ENCODE measurements at places on chromosomes 5 and 9. TPM values are rescaled to one million over a fixed set of nuclear protein-coding genes. Genes with fewer than 3 reads are reported as not detected.
A peak's percentile ranks its signal among the peaks of the same experiment; 100 is the strongest.

Gene SERF1A
- total RNA-seq = 5.0 TPM

Gene LSM11
- 5.9 TPM for total RNA-seq

Gene ACOT12
- total RNA-seq = 0.45 TPM

DNA sequence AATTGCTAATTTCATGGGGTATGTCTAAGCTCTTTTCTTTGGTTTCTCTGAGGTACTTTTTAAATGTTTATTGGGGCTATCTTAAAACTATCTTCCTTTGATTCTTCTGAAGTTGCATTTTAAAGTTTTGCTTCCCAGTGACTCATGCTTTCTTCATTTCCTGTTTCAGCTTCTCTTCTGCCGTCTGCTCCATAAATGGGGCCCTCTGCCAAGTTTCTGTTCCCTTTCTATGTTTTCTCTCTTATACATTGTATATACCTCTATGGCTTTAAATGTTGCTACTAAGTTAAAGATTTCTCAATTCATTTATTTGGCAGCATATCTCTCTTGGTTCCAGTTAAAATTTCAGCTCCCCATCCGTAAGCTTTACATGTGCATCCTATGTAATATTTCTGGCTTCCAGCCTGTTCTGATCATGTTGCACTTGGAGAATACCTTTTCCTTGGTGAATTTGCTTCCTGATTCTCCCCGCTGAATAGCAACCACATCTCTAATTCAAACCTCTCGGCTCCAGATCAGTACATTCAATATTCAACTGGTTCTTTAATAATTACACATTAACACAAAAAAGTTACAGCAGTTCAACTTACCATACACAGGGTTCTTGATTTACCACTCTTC, 125.3 kb downstream of the ST8SIA4 start:
- peak; percentile 44 for DNase-seq
- H3K36me3 ChIP-seq = no peaks in the 10 kb centered on the region
- H3K4me1 ChIP-seq = peaks cover 2% of the 10 kb centered on the region
- H3K27me3 ChIP-seq = no peaks in the 10 kb centered on the region
- H3K27ac ChIP-seq = no peak overlapping the region

GRCh38 chr9:16553869-16554540, 316.5 kb downstream of the BNC2 start:
- no peaks in the 10 kb centered on the region for H3K36me3 ChIP-seq
- H3K27ac ChIP-seq = no peak overlapping the region
- no peak for DNase-seq
- H3K4me3 ChIP-seq = no peak overlapping the region
- no peaks in the 10 kb centered on the region for H3K4me1 ChIP-seq

- no peaks in the 10 kb centered on the region for H3K27me3 ChIP-seq
- no peak overlapping the region for H3K4me3 ChIP-seq
- H3K4me1 ChIP-seq = peaks cover 11% of the 10 kb centered on the region
- DNase-seq = no peak
Observed at GRCh38 chr9:92592946-92593861, 57.4 kb upstream of the ECM2 start.

DNA sequence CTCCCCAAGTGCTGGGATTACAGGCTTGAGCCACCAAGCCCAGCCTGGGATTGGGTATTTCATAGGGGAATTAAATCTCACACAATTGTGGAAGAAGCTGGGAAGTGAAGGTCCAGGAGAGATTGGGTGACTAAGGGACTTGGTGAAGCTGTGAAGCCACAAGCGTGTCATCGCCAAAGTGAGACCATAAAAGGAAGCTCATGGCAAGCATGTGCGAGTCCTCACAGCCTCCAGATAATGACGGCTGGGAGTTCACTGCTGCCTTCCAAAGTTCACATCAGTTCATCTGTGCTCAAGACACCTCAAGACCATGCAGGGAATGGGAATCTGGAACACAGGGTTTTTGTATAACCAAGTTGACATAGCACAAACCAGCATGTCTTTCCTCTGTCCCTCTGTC, 210.6 kb downstream of the MARCHF11 start:
- no peaks in the 10 kb centered on the region for H3K27me3 ChIP-seq
- DNase-seq = no peak
- no peak overlapping the region for H3K4me3 ChIP-seq
- no peak overlapping the region for H3K27ac ChIP-seq

DNA sequence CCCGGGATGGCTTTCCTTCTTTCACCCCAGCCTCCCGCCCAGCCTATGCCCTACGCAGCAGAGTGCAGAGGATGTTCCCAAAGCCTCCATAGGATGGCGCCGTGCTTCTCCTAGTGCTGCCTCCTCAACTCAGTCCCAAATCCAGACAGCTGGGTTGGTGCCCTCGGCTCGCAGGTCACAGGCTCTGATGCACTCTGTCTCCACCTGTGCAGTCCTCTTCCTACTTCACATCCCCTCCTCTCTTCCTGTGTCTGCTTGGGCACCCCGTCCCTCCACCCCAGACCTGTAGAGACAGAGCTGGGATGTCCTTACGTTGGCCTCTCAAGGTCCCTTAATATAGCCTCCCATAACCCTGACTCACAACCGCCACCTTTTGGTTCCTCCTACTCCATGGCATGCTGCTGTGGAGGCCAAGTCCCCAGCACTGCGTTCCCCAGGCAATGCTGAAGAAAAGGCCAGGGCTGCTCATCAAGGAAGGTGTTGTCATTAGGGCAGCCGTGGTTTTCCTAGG, 314.4 kb downstream of the GADD45G start:
- DNase-seq = no peak
- no peaks in the 10 kb centered on the region for H3K27me3 ChIP-seq
- H3K36me3 ChIP-seq = no peaks in the 10 kb centered on the region
- no peak overlapping the region for H3K27ac ChIP-seq
- H3K4me1 ChIP-seq = no peaks in the 10 kb centered on the region

DNA sequence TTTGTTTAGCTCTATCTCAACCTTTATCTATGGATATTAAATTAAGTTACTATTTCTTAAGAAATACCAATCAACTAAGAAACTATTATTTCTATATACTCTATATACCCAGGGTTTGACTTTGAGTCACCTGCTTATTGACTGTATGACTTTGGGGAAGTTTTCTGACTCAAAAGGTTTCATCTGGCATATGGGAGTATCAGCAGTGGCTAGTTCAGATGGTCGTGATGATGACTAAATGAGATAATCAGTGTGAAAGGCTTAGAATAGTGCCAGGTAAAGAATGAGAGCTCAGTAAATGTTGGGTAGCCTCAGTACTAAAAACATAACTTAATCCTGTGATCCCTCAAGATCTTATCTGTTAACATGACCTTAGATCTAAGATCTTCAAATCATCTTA, 179.7 kb upstream of the ISL1 start:
- H3K4me1 ChIP-seq = no peaks in the 10 kb centered on the region
- H3K27me3 ChIP-seq = no peaks in the 10 kb centered on the region
- no peak overlapping the region for H3K27ac ChIP-seq
- no peak overlapping the region for H3K4me3 ChIP-seq

DNA sequence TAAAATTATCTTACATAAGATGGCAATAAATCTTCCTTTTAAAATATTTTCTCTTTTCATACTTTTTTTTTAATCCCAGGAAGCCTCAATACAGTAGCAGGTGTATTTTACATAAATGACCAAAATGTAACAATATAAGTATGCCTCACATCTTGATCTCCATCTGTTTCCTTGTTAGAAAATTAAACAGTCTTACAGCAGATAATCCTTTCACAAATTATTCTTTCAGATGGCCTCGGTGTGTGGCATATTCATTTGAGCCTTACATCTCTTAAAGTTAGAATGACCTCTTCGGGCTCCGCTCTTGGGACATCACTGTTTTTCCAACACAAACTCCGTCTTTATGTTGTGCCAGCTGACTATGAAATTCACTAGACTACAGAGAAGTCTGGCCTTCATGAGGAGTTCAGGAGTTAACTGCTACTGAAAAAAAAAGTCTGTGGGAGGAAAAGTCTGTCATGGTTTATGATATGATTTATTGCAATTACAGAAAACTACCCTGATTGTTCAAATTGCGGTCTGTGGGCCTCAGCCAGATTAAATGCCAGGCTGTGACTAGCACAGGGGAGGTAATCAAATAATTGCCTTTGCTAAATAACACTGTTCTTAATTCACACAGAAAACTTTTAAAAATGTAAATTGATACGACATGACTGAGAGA, 292.9 kb upstream of the PUM3 start:
- H3K27ac ChIP-seq = no peak overlapping the region
- DNase-seq = no peak
- no peaks in the 10 kb centered on the region for H3K27me3 ChIP-seq

- H3K36me3 ChIP-seq = no peaks in the 10 kb centered on the region
- no peak overlapping the region for H3K27ac ChIP-seq
- no peak for DNase-seq
- H3K4me3 ChIP-seq = no peak overlapping the region
Observed at GRCh38 chr9:85013703-85014102, 344.2 kb downstream of the NTRK2 start.

GRCh38 chr5:100877274-100877673, 25.8 kb downstream of the ST8SIA4 start:
- H3K4me3 ChIP-seq = no peak overlapping the region
- H3K27me3 ChIP-seq = no peaks in the 10 kb centered on the region
- H3K4me1 ChIP-seq = no peaks in the 10 kb centered on the region
- H3K27ac ChIP-seq = no peak overlapping the region

GRCh38 chr9:134502809-134503211, 138.8 kb upstream of the COL5A1 start:
- H3K36me3 ChIP-seq = no peaks in the 10 kb centered on the region
- DNase-seq = peak; percentile 86

GRCh38 chr9:93136011-93136440, 2.0 kb upstream of the NINJ1 start:
- no peak overlapping the region for H3K27ac ChIP-seq
- H3K36me3 ChIP-seq = no peaks in the 10 kb centered on the region
- no peak overlapping the region for H3K4me3 ChIP-seq
- H3K4me1 ChIP-seq = no peaks in the 10 kb centered on the region
- no peak for DNase-seq
- H3K27me3 ChIP-seq = no peaks in the 10 kb centered on the region

DNA sequence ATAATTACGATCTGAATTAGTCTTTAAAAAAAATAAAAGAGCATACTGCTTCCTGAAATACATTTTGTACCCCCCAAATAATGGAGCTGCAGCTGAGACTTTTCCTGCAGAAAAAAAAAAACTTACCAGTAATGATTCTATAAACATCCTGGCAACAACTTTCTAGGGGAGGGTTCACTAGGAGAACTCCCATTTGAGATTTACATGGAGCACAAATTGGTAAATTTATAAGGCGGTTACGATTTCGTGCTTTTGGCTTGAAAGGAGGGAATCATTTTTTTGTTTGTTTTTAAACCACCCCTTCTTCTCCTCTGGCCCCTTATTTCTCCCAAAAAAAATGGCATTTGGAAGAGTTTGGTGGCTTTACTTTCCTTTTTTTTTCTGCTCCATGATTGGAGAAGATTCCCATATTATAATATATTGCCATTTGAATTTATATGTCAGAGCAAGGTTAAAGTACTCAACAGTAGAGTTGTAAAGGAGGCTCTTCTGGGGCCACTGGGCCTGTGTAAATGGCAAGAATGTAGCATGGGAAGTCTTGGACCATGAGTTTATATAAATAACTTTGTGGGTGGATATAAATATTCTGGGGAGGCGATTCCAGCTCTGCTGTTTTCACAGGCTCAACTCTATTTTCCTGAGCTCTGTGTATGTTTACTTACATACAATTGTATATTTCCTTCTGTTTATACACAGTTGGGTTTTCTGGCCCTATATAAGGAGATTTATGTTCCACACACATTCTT, 159.9 kb downstream of the CSNK1G3 start:
- DNase-seq = no peak
- H3K4me1 ChIP-seq = no peaks in the 10 kb centered on the region
- no peaks in the 10 kb centered on the region for H3K27me3 ChIP-seq
- no peaks in the 10 kb centered on the region for H3K36me3 ChIP-seq
- H3K27ac ChIP-seq = no peak overlapping the region

Data from aorta (tissue), 5 donors.